ENCODE measurements at places on chromosomes 11 and 22.

GRCh38 chr22:37762389-37762836 lies 45.3 kb upstream of the GCAT start:
- no peak for DNase-seq

GRCh38 chr11:126646701-126647557 lies 291.4 kb downstream of the ST3GAL4 start:
- no peak for DNase-seq

DNA sequence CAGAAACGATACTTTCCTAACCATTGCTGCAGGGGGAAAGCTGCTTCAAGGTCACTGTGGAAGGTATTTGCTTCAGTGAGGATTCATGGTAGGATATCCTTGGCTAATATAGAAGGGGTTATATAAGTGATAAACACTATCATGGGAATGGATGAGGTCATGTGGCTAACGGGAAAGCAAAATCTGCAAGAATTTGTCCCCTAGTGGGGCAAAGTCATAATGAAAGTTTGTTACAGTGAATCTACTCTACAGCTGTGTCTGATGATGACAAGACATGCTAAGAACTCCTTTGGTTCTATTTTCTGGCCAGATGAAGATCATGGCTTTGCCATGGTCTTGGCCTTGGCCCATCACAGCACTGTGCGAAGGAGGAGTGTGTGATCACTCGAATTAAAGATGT lies 13.8 kb downstream of the MMP20 start:
- no peak for DNase-seq

DNA sequence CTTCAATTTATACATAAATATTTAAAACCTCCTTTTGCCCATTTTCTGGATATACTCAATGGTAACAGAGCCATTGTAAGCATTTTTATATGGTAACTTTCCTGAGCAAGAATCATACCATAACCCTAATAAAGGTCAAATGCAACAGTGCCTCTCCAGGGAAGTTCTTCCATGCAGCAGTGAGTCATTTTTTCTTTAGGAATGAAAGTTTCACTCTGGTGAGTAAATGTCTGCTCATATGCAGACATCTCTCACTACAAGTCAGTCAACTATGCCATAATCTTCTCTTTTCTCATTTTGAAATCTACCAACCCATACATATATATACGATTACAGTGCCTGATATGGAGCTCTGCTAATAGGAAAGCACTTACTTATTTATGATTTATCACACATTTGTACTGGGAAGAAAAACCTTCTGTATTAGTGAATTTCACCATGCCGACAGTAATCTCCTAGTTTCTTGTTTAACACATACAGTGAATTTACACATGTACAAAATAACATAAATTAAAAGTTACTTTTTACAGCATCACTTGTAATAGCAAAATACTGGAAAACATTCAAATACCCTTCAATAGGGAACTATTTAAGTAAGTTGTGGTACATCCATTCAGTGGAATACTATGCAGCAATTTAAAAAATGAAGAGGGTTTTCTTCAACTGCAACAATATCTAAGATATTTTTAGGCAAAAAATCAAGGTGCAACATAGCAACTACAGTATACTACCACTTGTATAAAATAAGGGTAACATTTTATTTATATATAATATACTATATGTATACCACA lies 16.0 kb downstream of the STK33 start:
- no peak for DNase-seq

- DNase-seq, result no peak
These were observed 68.5 kb downstream of the SBF2 start for GRCh38 chr11:10225553-10225952.

- no peak for DNase-seq
These were observed 47.2 kb downstream of the PIWIL3 start for GRCh38 chr22:24727218-24727851.

DNA sequence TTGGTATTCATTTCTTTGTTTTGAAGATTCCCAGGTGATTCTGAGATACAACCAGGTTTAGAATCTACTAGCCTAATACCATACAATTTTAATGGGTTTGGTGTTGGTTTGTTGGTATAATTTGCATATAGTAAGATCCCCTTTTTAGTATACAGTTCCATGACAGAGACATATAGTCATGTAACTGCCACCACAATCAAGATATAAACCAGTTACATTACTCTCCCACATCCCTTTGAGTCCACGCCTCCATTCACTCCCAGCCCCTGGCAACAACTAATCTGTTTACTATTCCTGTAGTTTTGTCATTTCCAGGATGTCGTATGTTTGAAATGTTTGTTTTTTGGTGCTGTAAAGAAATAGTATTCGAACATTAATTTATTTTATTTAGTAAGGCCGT lies 4.3 kb downstream of the ASRGL1 start:
- DNase-seq, result no peak

Data from CD8-positive, alpha-beta T cell (primary cell).